ENCODE measurements at places on chromosomes 12 and 14.

GRCh38 chr12:68007033-68007432, 17.8 kb downstream of the IFNG-AS1 start:
- no peak for DNase-seq

- DNase-seq = no peak
Observed at GRCh38 chr14:78081245-78081644, 88.9 kb upstream of the NRXN3 start.

DNA sequence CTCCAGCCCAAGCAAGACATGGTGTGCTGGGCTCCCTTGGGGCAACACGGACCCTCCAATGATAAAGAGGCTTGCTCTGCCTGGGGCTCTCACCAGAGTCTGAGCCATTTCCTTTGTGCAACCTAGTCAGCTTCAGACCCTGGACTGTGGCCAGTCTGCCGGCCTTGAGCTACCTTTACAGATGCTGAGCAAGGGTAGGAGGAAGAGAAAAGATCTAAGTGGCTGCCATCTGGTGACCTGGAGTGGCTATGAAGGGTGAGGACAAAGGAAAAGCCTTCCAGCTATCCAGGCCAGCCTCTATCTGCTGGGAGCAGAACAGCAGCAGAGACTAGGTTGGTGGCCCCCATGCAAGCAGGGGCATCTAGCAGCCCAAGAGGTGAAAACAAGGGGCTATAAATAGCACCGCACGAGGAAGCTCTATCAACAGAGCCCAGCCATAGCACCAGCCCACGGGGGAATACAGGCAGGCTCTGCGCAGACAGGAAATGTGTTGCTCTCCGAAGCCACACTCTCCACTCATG, 230.1 kb downstream of the FOXN3 start:
- DNase-seq = no peak

GRCh38 chr14:93753647-93754046, 34.6 kb downstream of the PRIMA1 start:
- no peak for DNase-seq

- DNase-seq = no peak
Observed at GRCh38 chr14:21965042-21965441, 291.4 kb upstream of the OR4E1 start.
